Activated CD8-positive, alpha-beta T cell treated with anti-CD3 and anti-CD28 coated beads, Interleukin-2, amount 10 ng/mL, durations not matched to agents 7 days and 5 days (primary cell): ENCODE measurements at places on chromosomes 7 and 10.

GRCh38 chr7:73353243-73353642 lies 25.3 kb downstream of the FKBP6 start:
- DNase-seq: no peak

GRCh38 chr7:45026984-45027773 lies 27.2 kb downstream of the CCM2 start:
- DNase-seq: peak; percentile 56

DNA sequence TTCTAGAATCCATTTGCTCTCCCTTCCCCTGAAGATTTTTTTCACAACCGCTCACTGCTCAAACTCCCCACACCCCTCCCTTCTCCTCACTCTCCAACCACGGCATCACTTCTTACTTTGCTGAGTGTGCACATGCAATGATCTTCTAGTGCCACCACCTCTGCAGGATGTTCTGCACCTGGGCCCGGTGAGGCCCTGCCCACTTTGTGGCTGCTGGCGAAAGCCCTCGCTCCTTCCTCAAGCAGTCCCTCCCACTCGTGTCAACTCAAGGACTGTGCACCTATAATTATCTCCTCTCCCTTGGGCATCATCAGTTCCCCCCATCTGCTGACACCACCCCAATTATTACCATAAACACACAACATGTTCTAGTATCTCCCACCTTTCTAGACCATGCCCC lies 91.0 kb upstream of the LANCL2 start:
- no peak for DNase-seq

DNA sequence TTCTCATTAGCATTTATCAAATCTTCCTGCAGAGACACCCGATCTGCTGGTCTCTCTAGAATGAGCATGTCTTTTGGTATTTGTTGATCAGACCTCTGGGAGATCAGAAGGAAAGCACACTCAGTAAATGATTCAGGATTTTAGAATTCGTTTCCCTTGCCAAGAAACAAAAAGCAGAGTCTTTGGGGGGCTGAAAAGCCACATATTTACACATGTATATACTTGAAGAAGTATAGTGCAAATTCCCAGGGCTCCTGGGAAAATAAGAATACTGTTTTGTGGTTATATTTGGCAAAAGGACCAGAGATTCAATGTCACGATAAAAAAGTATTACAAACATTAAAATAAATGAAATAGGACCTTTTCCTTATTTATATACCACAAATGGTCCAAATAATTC lies 100.2 kb downstream of the AGMO start:
- no peak for DNase-seq

GRCh38 chr7:32415936-32416335 lies 74.2 kb downstream of the LSM5 start:
- no peak for DNase-seq

- no peak for DNase-seq
Measured at GRCh38 chr10:73946253-73947145, 35.6 kb downstream of the PLAU start.

GRCh38 chr10:130045091-130045652 lies 65.5 kb downstream of the C10orf143 start:
- DNase-seq: no peak

DNA sequence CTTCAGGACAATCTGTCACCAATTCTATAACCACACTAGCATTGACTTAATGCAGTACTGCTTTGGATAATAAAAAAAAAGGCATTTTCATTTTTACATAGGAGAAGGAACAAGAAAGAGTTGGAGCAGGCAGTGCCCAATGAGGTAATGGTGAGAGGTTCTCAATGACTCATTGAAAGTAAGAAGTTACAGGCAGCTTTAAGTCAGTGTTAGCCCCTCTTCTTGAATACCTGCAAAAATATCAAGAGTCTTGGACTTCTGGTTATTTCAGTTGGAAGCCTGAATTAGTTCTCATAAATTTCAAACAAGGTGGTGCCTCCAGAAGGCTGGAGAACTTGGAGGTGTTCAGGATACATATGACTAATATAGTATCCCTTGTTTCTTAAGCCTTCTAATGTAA lies 422.5 kb downstream of the HTR7 start:
- no peak for DNase-seq

GRCh38 chr7:37756797-37757551 lies 73.4 kb downstream of the GPR141 start:
- DNase-seq: no peak

DNA sequence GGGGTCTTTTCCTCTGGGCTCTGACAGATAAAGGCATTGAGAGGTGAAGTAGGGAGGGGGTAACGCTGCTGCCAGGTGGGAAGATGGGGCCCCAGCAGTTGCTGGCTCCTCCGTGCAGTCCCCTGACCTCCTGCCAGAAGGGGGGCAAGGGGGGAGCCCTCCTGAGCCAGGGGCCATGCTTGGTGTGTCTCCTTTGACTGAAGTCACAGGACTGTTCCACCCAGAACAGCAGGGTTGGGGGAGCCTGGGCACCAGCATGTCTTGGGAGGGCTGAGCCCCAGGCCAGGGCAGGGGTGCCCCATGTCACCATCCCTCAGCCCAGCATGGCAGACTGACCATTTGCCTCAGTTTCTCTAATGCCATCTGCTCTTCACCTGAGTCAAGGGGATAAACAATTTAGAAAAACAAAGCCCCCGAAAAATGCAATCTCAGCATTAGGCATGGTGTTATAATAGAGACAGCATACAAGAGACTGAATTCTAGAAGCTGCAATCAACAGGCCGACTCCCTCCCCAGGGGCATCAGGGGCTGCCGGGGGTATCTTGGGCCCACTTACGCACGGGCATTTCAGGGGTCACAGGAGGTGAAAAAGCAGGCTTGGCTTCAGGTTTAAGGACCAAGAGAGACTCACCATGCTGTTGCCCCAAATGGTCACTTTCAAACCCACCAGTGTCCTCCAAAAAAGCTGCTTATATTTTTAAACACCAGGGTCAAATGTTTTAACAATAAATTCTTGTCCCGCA lies 108.6 kb upstream of the GPR26 start:
- no peak for DNase-seq

- no peak for DNase-seq
Measured at GRCh38 chr10:114519306-114519669, 115.0 kb upstream of the AFAP1L2 start.

- no peak for DNase-seq
Measured at GRCh38 chr7:20264623-20265022, 47.4 kb upstream of the MACC1 start.

DNA sequence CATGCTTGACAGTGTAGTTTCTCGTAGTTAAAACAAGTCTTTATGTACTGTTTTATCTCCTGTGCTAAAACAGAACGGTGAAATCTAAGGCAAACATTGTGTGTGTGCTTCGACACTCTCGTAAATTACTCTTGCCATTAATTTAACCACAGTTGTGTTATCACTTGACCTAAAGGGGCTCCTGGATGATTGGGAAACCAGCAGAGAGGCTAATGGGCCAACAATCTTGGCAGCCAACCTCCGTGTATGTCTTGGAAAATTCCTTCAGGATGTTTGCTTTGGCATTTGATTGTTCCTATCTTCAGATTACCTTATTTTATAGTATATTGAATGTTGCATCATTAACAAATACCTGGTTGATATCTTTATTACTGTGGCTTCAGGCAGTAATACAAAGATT lies 409.5 kb downstream of the SDK1 start:
- no peak for DNase-seq

GRCh38 chr10:71077796-71078453 lies 134.4 kb upstream of the UNC5B start:
- DNase-seq: no peak

- no peak for DNase-seq
Measured at GRCh38 chr7:85750454-85750949, 563.6 kb upstream of the SEMA3D start.

DNA sequence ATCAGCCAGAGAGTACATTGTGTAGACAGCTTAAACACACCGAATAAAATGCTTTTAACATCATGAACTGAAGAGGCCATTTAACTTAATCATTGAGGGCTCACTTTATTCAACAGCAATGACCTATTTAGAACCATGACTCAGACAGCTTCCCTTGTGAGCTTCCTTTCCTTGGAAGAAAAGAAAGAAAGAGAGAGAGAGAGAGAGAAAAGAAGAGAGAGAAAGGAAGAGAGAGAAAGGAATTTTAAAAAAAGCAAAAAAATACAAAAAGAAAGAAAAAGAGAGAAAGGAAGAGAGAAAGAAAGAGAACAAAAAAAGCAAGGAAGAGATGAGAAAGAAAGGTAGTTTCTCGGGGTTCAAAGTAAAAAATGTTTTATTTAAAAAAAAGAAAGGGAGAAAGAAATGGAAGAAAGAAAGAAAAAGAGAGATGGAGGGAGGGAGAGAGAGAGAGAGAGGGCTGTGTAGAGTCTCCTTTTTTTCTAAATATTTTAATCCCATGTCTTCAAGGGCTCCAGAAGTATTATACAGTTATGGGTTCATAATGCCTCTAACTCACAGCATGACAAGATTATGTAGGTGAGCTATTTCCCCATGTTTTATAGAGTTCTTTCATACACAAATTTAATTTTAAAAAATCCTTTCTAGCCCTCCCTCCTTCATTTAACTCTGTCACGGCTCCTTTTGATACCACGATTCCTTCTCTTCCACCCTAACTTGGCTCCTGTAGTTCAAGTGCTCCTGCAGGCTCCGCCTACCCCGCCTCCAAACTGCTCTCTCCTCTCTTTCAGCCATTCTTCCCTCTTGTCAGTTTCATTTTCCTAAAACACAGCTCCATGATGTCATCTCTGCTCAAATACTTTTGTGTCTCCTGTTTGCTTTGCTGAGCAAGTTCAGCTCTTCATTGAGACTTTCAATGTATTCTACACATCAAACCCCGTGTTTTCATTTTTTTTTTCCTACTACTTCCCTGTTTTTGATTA lies 85.5 kb downstream of the PRTFDC1 start:
- DNase-seq: no peak

- DNase-seq: no peak
Measured at GRCh38 chr7:136857573-136857972, 10.9 kb upstream of the CHRM2 start.

DNA sequence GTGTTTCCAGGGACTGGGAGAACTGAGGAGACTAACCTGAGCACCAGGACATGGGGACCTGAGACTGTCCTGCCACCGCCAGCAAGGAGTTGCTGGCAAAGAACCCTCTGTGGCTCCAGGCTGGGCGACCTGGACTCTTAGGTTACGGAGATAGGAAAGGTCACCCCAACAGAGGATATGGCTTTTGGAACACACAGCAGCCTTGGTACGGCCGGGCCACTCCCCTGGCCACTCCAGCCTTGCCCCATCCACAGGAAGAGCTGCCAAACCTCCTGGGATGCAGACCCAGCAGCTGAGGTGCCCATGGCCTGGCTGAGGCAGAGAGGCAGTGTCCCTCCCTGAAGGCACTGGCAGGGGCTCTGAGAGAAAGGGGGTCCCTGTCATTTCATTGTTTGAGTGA lies 137.8 kb downstream of the OAT start:
- DNase-seq: no peak

DNA sequence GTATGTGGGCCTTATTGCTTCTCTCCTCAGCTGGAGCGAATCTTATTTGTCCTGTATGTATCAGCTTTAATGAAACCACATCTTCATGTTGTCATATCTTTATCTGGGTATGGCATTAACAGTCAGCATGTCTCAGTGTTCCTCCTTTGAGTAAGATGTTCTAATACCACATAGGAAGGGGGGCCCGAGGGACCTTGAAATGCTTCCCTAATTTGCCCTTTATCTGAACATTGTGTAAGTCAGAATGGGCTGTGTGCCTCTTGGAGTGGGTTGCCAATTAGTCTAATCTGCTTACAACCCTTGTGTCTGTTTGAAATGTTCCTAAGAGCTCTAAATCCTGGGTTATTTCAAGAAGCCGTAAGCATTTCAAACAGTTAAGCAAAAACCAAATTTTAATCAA lies 623.8 kb downstream of the SUGCT start:
- DNase-seq: no peak

DNA sequence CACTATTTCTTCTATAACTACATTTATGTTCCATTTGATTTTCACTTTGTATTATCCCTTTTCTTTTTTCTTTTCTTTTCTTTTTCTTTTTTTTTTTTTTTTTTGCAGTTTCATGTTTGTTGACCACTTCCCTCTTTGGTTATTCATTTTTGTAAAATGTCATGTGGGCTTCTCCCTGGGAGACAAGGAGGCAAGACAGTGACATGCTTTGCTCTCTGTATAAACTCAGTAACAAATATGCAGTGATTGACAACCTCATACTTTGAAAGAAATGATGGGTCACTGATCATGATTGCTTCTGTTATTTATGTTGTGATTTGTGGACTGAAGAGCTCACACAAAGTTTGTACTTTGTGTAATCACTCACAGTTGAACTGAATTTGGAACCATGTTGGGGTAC lies 90.2 kb upstream of the ABI1 start:
- no peak for DNase-seq

- no peak for DNase-seq
Measured at GRCh38 chr7:22700559-22701002, 26.4 kb upstream of the IL6 start.

DNA sequence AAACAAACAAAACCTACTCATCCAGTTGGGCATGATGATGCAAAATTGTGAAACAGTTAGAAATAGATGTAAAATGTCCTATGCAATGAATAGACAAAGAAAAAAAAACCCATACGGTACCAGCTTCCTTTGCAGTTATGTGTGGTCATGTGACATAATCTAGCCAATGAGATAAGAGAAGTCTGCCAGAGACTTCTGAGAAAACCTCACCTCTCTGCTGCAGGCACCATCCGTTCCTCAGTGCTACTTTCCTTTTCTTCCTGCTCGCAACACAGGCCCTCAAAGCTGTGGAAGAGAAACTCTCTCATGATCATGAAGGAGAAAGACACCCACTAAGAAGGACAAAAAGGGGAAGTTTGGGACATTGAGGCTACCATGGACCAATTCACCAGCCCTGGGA lies 76.8 kb upstream of the CARD11 start:
- peak; percentile 69 for DNase-seq

DNA sequence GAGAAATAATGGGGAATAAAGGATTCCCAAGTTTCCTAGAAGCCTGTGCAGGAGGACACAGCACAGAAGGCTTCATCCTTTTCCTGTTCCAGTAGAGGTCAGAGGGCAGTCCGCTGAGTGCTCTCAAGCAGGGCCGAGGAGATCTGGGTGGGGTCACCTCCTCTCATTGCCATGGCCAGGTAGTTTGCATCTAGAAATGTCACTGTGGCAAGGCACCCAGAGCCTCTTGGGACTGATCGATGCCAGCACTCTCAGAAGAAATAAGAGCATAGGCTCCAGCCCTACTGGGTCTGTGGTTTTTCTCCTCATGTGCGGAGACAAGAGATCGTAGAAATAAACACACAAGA lies 7.9 kb downstream of the NUB1 start:
- no peak for DNase-seq

- no peak for DNase-seq
Measured at GRCh38 chr7:147664541-147664940, 926.0 kb upstream of the C7orf33 start.

GRCh38 chr10:62373639-62373994 lies 552 bp upstream of the ZNF365 start:
- no peak for DNase-seq

- no peak for DNase-seq
Measured at GRCh38 chr10:74373059-74373458, 222.0 kb downstream of the ADK start.

- no peak for DNase-seq
Measured at GRCh38 chr7:76241141-76241540, 39.4 kb downstream of the SRRM3 start.

DNA sequence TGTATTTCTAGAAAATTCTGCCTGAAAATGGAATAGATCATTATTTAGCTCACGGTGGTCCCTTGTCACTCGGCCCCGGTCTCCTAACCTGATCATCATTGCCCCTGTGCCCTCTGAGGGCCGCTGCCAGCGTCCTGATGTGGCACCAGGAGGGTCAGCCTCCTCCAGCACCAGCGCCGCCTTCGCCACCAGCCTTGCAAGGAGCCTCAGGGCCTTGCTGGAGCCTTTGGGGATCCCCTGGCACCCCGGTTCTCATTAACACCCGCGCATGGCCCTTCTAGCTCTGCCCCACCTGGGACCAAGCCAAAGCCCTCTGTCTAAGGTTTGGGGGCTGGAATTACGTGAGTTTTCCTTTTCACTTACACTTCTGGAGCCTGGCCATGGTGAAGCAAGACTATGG lies 282.5 kb upstream of the ADARB2 start:
- DNase-seq: no peak
